Endodermal cell (in vitro differentiated cells): ENCODE measurements at places on chromosomes 2 and 18. TPM values are rescaled to one million over a fixed set of nuclear protein-coding genes. Genes with fewer than 3 reads are reported as not detected.

Gene CTAGE1
- total RNA-seq = not detected in 3 replicates

Gene CFC1
- 0.93 to 1.4 TPM in 2 of 3 replicates, not detected in the other for total RNA-seq

- H3K4me1 ChIP-seq = peaks cover 4% of the 10 kb centered on the region
- H3K4me3 ChIP-seq = no peak overlapping the region
- no peaks in the 10 kb centered on the region for H3K36me3 ChIP-seq
Measured at GRCh38 chr2:36060133-36060532, 295.4 kb upstream of the CRIM1 start.

DNA sequence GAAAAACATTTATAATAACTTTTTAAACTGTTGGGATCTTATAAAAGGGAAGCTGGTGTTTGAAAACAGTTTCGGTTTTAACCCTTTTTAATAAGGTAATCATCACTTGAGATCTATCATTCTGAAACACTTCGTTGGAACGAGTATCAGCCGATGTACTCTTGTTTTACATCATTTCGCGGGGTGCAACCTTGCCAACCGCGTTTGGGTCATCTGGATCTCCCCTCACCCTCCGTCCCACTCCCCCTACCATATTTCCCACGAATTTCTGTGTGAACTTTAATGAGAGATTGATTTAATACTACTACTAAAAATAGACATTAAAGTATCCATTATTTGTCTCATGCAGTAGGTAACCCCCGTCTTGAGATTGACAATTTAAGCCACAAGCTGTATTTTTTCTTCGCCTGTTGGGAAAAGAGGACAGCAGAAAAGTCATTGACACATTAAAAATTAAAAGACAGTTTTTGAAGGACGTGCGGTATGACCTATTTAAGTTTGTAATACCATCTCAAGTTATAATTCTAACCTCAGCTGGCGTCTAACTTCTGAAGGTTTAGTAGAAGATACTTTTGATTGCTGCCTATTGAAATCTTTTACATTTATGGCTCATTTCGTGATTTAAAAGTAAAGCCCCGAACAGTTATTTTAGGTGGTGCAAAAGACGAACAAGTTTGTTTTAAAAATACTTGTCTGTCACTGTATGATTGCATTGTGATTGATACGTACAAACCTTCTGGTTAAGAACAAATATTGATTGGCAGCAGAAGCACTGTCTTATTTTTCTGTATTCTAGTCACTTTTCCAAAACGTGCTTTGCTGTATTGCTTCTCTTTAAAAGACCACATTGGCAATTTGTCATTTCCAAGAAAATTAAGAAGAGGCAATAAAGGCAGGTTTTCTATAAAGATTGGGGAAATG lies 1.5 kb downstream of the CREB1 start:
- peaks cover 9% of the 10 kb centered on the region for H3K4me1 ChIP-seq
- no peaks in the 10 kb centered on the region for H3K27me3 ChIP-seq
- H3K36me3 ChIP-seq = peaks cover 6% of the 10 kb centered on the region

DNA sequence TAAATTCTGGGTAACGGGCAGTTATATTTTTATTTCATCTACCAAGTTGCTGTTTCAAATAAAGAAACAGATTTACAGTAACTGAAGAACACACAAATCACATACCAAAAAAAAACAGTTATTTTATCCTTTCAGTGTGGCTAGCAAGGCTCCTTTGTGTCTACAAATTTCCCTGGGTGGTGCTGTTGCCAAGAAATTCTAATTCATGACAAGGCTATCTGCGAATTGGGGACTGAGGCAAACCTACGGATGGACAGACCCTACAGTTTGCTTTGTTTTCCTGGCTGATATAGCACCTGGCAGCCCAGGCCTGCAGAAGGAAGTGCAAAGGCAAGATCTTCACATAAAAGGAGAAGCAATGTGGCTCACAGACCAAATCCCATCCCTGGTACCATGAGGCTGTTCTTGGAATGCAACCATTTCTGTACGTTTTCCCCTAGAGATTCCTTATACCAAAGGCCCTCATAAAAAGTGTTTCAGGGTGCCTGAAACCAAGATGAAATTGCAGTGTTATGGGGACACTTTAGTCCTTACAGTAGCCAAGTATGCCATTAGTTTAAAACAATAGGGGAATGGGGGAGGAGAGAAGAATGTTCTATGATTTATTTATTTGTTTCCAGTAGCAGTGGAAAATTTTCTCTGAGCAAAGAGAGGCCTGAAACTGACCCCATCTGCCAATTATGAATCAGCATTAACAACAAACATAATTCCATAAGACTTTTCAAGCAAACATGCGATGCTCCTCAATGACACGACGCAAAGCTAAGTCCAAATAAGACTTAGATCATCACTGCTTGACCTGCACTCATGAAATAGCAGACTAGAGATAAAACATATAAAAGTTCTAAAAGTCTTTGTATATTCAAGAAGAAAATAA lies 4.3 kb downstream of the KLF7 start:
- peaks cover 24% of the 10 kb centered on the region for H3K36me3 ChIP-seq
- peaks cover 14% of the 10 kb centered on the region for H3K4me1 ChIP-seq
- DNase-seq = no peak
- H3K4me3 ChIP-seq = peak overlapping the region; percentile 96
- H3K27ac ChIP-seq = peak overlapping the region; percentile 80
- H3K27me3 ChIP-seq = no peaks in the 10 kb centered on the region

DNA sequence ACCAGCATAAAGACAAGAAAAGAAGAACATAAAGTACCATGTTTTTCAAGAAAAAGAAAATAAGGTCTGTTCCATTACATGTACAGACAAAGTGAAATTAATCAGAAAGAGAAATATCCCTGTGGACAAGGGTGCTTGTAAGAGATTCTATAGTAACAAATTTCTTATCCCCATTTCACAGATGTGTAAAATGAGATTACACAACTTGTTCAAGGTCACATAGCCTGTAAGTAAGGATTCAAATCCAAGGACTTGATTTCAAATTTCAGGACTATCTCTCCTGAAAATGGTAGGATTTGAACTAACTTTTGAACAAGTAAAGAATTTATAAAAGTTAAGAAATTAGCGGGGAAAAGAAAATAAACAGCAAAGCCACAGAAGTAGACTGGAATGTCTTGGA lies 248.2 kb upstream of the SLC39A10 start:
- no peaks in the 10 kb centered on the region for H3K36me3 ChIP-seq
- H3K27me3 ChIP-seq = no peaks in the 10 kb centered on the region
- DNase-seq = no peak
- no peak overlapping the region for H3K27ac ChIP-seq
- no peaks in the 10 kb centered on the region for H3K4me1 ChIP-seq
- H3K4me3 ChIP-seq = no peak overlapping the region

GRCh38 chr2:220646424-220646823 lies 925.7 kb downstream of the EPHA4 start:
- H3K4me3 ChIP-seq = no peak overlapping the region
- H3K27me3 ChIP-seq = no peaks in the 10 kb centered on the region
- no peak overlapping the region for H3K27ac ChIP-seq
- DNase-seq = no peak

Gene TDRD15
- total RNA-seq = 0.27 to 0.33 TPM in 2 of 3 replicates, not detected in the other

DNA sequence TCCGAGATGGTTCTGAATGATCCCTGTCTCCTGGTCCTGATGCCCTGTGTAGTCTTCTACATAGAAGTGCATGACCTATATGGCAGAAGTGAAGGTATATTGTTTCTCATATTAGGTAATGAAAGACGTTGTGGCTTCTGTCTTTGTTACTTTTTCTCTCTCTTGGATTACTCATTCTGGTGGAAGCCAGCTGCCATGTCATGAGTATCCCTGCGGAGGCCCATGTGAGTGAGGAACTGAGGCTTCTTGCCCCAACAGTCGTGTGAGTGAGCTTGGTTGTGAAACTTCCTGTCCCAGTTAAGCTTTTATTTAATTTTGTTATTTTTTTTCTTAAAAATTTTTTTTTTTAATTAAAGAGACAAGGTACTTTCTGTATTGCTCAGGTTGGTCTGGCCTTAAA lies 134.7 kb downstream of the UBR3 start:
- peaks cover 13% of the 10 kb centered on the region for H3K36me3 ChIP-seq
- no peaks in the 10 kb centered on the region for H3K4me1 ChIP-seq
- H3K27me3 ChIP-seq = no peaks in the 10 kb centered on the region
